ENCODE measurements at places on chromosomes 1 and 21.

DNA sequence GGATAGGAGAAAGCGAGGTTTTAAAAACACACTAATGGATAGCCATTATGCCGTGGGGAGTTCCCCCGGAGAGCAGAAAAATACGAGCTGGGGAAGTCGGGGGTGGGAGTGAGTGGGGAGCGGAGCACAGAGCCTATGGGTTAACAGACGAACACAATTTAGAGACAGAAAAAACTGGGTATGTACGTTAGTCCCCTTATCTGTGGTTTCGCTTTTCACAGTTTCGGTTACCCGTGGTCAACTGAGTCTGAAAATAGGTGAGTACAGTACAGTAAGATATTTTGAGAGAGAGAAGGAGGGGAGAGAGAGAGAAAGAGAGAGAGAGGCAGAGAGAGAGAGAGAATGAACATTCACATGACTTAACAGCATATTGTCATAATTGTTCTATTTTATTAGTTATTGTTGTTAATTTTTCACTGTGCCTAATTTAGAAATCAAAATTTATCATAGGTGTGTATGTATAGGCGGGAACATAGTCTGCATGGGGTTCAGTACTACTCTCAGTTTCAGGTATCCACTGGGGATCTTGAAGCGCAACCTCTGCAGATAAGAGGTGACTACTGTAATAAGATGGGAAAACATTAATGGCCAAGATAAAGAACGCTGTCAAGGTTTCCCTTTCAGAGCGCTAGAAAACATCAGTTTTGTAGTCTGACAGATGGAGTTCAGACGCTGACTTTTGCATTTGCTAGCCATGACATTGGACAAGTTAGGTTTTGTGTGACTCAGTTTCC, 125.6 kb upstream of the LMO4 start:
- no peak for DNase-seq

- no peak for DNase-seq
Measured at GRCh38 chr1:202659541-202659940, 50.7 kb downstream of the SYT2 start.

- no peak for DNase-seq
Measured at GRCh38 chr1:234246638-234247116, 126.6 kb upstream of the COA6 start.

- DNase-seq, result no peak
Measured at GRCh38 chr1:167705250-167705649, 16.5 kb upstream of the MPZL1 start.

GRCh38 chr1:43689289-43689688, 18.0 kb upstream of the ST3GAL3 start:
- no peak for DNase-seq

DNA sequence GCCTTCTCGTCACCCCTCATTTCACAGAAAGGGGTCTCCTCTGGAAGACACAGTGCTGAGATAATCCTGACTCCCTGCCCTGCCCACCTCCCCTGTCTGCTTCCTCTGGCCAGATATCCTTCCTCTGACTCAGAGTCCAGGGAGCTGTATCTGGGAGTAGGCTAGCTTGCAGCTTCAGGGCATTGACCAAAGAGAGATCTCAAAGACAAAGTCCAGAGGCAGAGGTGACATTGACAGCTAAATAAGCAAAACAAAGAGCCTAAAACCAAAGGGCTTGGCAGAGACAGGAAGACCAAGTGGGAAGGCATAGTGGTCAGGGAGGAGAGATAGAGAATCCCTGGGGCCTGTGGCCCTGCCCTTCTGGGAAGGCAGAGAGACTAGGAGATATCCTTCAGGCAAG, 64.9 kb downstream of the TNR start:
- no peak for DNase-seq

- DNase-seq, result no peak
Measured at GRCh38 chr1:119294722-119295121, 73.9 kb upstream of the HAO2 start.

GRCh38 chr1:207956986-207957385, 46.1 kb upstream of the CD34 start:
- no peak for DNase-seq

GRCh38 chr1:223197923-223198627, 55.0 kb upstream of the TLR5 start:
- no peak for DNase-seq
